ENCODE measurements at places on chromosomes 4 and X. TPM values are rescaled to one million over a fixed set of nuclear protein-coding genes. Genes with fewer than 3 reads are reported as not detected.

The S100G gene
- not detected for total RNA-seq

The SMIM9 gene
- not detected for total RNA-seq

The NPY1R gene
- total RNA-seq, result not detected

The BOD1L1 gene
- 31.4 TPM for total RNA-seq

The MAPK10 gene
- total RNA-seq, result 39.9 TPM
